ENCODE measurements at places on chromosomes 2 and 18. TPM values are rescaled to one million over a fixed set of nuclear protein-coding genes. Genes with fewer than 3 reads are reported as not detected.

DNA sequence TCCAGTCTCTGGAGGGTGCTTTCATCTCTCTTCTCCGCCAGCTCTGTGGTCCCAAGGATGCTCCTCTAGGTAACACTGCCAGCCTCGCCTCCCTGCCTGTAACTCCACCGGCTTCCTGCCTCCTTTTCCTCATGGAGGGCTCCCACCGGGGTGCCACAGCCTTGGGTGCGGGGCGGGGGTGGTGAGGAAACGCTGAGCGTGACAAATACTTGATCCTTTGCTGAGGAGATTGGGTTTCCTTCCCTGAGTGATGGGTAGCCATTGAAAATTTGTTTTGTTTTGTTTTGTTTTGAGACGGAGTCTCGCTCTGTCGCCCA is 25.1 kb downstream of the TIMM21 start:
- no peak for DNase-seq

GRCh38 chr2:240686460-240686859 is 3.8 kb upstream of the AQP12B start:
- DNase-seq = no peak

DNA sequence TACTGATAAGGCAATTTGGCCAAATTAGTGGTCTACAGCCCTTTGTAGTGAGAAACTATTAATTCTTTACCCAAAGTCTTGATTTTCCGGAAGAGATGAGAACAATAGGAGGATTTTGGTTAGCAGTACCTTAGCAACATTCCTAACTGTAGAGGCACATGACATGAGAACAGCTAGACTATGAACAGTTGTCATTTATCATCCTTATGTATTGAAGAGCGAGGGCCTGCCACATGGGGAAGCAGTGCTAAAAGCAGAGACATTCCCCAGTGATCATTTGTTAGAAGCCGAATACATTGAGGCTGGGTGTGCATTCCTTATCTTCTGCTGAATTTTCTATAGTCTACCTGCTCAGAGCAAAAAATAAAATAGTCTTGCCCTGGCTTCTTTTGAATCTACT is 65.2 kb downstream of the RBBP8 start:
- no peak for DNase-seq

DNA sequence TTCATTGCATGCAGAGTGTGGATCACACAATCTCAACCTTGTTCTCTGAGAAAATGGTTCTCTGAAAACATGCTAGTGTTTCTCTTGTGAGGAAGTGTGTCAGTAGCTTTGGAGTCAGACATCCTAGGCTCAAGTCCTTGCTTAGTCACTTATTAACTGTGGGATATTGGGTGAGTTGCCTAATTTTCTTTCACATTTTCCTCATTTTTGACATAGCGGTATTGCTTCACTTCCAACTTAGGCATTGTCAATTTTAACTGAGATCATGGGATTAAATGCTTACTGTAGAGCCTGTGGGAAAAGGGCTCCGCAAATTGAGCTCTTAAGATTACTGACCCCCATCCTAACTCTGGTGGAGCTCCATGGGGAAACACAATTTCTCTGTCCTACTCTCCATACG is 622.2 kb downstream of the CNTNAP5 start:
- DNase-seq = no peak

GRCh38 chr2:72627083-72627482 is 198.8 kb downstream of the EXOC6B start:
- DNase-seq = no peak

- DNase-seq = no peak
Observed at GRCh38 chr2:182894174-182894573, 27.7 kb upstream of the FRZB start.

- DNase-seq = no peak
Observed at GRCh38 chr2:62398356-62398755, 107.6 kb downstream of the TMEM17 start.

DNA sequence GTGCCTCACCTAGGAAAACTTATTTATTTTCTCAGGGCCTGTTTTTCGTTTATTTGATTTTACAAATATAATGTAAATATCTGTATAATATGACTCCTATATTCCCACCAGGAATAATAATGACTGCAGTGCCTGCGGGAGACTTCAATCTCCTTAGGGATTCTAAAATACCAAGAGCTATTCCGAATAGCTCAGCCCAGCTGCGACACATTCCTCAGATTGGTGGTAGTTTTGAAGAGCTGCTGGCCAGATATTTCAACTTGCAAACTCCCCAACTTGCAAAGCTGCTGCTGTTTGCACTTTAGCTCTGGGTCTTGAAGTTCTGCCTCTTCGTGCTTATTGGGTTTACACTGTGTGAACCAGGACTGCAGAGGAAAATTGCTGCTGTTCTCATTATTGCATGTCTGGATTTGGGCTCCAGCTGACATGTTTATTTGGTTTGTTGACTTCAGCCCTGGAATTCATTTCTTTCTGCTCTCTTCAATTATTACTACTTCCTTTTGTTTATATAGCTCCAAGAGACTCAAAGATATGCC is 480.2 kb upstream of the CHST9 start:
- no peak for DNase-seq

- no peak for DNase-seq
Observed at GRCh38 chr2:62145478-62146100, 50.3 kb upstream of the B3GNT2 start.

DSG1 gene
- not detected for total RNA-seq

FNDC4 gene
- total RNA-seq = 18.7 TPM

ABCG5 gene
- total RNA-seq = not detected

ARHGAP28 gene
- total RNA-seq = 20.7 TPM
